ENCODE measurements at places on chromosomes 7 and 10.
A peak's percentile ranks its signal among the peaks of the same experiment; 100 is the strongest.

GRCh38 chr7:85215098-85215497 is 28.2 kb upstream of the SEMA3D start:
- DNase-seq, result no peak

DNA sequence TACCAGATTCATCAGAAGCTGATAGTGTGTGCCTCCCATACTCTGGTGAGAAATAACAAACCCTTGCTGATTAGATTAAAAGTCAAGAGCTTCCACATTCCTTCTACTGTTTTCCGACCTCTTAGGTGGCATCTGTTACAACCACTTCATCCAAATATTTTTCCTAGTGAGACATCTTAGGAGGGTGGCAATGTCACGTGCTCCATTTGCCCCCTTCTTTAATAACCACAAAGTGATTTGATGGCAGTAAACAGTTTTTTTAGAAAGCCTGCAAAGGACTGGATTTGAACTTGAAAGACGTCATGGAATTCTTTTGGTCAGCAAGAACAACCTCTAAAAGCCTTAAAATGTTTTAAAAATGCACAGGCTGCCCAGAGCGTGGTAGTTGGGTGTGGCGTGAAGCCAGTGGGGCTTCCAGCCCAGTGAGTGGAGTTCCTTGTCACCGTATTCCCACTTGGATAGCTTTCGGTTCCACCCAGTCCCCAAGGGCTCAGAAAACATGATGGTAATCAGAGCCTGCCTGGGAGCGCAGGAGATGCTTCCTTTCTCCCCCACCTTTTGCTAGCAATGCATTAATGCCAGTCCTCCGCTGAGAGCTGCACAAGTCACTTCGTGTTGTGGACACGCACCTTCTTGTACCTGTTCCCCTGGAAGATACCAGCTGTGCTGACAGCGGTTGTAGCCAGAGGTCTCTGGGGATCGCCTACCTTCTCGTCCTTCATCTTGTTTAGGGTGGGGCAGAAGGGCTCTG is 256.4 kb downstream of the KIAA1217 start:
- DNase-seq, result no peak

- DNase-seq, result peak; percentile 31
These were observed 521 bp downstream of the LIMK1 start for GRCh38 chr7:74083928-74084721.

DNA sequence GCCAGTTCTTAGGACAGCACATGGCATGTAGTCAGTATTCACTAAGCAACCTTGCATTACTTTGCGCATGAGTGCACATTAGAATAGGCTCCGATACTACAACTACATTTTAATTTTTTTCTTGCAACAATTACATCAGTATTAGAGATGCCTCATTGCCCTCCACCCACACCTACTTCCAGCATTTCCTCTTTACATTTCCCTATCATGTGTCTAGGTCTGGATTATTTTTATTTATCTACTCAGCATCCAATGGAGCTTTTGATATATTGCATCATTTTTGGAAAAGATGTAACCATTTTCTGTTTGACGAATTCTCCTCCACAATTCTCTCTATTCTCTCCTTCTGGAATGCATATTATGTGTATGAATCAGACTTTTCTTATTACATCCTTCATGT is 258.2 kb upstream of the GLI3 start:
- DNase-seq, result no peak

DNA sequence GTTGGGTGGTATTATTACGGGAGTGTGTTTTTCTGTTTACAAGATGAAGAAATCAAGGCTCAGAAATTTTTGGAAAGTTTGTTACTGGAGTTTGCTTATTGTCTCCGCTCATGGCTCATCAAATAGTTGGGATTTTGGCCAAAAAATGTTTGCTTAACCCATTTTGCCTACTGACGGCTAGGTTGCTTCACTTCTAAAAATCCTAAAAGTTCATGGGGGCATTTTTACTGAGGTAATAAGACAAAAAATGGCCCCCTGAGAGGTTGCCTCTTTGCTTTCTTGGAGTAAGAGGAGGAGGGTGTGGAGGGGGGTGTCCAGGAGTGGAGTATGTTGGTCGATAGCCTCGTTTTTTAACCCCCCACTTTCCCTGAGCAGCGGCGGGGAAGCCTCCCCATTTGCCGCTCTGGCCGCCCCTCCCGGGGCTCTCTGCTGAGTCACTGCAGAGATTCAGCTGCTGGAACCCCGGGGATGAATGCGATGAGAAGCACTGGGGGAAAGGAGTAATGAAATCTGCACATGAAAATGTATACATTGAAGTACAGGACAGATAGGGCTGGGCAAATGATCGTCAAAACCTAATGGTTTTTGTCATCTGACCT is 1.5 kb downstream of the MEST start:
- DNase-seq, result no peak

DNA sequence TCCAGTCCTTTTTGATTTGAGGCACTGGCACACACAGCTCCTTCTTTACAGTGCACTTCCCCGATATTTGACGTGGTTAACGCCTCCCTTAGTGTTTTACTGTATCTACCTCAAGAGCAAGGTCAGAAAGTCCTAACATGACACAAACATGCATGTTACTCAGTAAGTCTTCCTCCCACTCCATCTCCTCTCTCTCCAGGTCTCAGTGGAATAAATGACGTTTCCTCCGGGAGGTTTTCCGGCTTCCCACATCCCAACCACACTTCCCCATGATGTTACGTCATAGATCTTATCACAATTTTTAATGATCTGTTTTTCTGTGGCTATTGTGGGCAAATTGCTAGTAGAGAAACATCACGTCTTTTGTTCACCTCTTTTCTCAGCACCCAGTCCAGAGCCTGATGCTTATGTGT is 165.7 kb downstream of the PTPN20 start:
- DNase-seq, result no peak

GRCh38 chr7:38905056-38905759 is 3.8 kb downstream of the VPS41 start:
- DNase-seq, result no peak

GRCh38 chr7:33909318-33909717 is 4.0 kb downstream of the BMPER start:
- no peak for DNase-seq

DNA sequence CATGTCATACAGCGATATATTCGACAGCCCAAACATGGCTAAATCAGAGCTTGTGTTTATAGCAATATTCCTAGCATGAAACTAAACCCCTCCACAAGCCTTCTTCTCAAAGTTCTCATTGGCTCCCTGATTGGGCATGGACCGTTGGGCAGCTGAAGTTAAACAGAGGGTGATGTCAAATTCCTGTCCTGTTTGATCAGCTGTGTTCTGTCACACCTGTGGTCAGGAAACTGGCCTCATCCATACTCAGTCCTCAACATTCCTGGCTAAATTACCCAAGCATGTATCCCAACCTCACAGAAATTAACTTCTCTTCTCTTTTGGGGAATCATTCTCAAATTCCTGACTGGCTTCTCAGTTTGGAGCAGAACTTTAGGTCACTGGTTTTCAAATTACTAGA is 107.9 kb downstream of the ODAD2 start:
- no peak for DNase-seq

- no peak for DNase-seq
These were observed 483.2 kb upstream of the MKI67 start for GRCh38 chr10:128609460-128609859.

- DNase-seq, result no peak
These were observed 51.1 kb downstream of the EPDR1 start for GRCh38 chr7:37971491-37971890.

DNA sequence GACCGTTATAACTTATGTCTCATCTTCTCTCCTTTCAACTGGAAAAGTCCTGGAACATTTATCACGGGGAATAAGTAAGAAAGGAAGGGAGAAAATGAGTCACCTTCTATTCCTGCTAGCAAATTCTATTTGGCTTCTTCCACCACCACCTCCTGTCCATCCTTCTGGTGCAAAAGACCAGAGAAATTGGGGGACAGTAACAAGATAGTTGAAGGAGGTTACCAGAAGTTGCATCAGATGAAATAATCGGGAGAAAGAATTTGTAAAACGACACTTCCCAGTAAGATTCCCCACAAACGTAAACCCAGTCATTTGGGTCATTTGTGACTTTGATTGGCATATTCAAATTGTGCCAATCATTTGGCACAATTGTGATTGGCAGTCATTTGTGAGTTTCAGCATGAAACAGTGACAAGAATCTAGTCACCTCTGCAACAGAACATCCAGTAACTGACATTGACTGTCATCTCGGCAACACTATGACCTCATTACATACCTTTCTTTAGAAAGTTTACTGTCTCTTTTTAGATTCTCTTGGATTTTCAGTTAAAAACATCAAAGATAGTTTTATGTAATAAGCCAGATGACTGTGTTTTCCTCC is 51.3 kb upstream of the PIK3CG start:
- DNase-seq, result no peak

GRCh38 chr10:89160339-89160738 is 46.8 kb downstream of the CH25H start:
- no peak for DNase-seq

GRCh38 chr10:34978080-34978479 is 112.1 kb downstream of the CUL2 start:
- DNase-seq, result no peak

GRCh38 chr7:75650062-75650461 is 88.7 kb downstream of the HIP1 start:
- DNase-seq, result no peak

- no peak for DNase-seq
These were observed 1.2 kb downstream of the PHKG1 start for GRCh38 chr7:56091591-56091990.

- DNase-seq, result no peak
These were observed 171.8 kb upstream of the CDK1 start for GRCh38 chr10:60606343-60607080.

- DNase-seq, result no peak
These were observed 3.9 kb upstream of the GPRIN2 start for GRCh38 chr10:46560381-46560780.

DNA sequence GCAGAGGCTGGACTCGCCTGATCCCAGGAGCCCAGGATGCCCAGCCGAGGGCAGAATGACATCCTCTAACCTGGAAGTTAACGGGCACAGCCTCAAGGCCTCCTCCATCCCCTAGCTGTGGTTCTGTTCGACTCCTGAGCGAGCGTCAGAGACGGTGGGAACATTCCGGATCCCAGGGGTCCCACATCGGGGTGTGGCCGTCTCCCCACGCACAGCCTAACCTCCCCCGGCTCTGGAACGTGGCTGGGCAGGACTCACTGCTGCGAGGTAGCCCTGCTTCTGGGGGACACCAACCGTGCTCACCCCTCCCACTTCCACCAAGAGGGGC is 8.4 kb downstream of the FOXL3 start:
- DNase-seq, result no peak

- no peak for DNase-seq
These were observed 167.0 kb upstream of the CDK1 start for GRCh38 chr10:60611291-60611747.

- no peak for DNase-seq
These were observed 79.5 kb upstream of the PCBD1 start for GRCh38 chr10:70967591-70968587.

- no peak for DNase-seq
These were observed 473.1 kb downstream of the KIF20B start for GRCh38 chr10:90174531-90174930.

- DNase-seq, result no peak
These were observed 2.0 kb downstream of the NFKB2 start for GRCh38 chr10:102397222-102398171.

GRCh38 chr7:3374239-3374638 is 73.2 kb downstream of the SDK1 start:
- no peak for DNase-seq

GRCh38 chr7:69598081-69598486 is at the start of gene AUTS2:
TSS of gene AUTS2 (plus strand) at chr7:69598475. CDS start at chr7:69599654, 1,179 bp downstream.
- DNase-seq, result peak; percentile 43

DNA sequence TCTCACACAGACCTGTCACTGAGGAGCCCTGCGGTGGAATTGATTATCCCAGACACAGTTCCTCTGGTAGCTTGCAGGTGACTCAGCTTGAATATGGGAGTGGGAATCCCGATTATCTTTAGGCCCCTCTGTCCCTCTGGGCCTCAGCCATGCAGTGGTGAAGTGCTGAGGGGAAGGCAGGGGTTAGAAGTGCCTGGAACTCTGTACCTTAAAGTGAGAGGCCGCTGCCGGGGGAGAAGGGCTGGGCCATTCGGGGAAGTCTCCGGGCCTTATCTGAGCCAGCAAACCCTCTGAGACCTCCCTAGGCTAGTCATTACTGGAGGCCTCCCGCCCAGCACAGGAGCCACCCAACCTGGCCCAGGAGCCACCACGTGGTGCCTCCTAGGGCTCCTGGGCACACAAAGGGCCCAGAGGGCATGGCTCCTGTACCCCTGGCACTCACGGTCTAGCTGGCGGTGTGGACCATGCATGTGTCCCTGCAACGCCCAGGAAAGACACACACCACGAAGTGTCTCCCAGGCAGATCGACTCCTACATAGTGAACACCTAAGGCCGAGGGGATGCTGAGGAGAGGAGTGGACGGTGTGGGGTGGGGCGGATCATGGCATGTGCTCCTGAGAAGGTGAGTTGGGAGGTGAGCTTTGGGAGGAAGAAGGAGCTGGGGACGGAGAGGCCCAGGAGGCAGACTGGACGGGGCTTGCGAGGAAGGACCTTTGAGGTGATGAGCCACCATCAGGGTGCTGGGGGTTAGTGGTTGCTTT is 56.2 kb downstream of the HK1 start:
- DNase-seq, result no peak

DNA sequence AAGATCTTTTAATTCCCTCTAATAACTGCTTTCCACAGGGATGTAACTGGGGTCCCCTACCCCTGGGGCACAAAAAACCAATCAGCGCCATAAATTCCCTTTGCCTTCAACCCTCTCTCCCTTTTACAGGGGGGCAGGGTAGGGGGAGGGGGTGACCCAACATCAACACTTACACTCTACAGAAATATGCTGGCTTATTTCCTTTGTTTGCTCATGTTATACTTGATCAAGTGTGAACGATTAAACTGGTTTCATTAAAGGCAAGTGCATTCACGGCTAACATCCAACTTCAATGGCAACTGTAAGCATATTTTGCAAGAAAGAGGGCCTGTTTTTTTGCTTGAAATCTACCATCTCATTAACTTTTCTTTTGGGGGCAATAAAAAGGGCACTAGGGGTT is 2.9 kb downstream of the CTBP2 start:
- DNase-seq, result no peak

- no peak for DNase-seq
These were observed 206.5 kb upstream of the CNTNAP2 start for GRCh38 chr7:145909991-145910513.

DNA sequence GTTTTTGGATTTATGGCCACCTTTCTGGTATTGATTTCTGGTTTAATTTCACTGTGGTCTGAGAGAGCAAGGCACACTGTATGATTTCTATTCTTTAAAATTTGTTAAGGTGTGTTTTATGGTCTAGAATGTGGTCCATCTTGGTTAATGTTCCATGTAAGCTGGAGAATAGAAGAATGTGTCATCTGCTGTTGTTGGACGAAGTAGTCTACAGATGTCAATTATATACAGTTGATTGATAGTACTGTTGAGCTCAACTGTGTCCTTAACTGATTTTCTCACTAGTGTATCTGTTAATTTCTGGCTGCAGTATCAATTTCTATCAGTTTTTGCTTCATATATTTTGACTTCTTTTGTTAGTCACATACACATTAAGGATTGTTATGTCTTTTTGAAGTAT is 127.1 kb downstream of the MLLT10 start:
- DNase-seq, result no peak
